ENCODE measurements at places on chromosomes 16 and 17.
A peak's percentile ranks its signal among the peaks of the same experiment; 100 is the strongest.

DNA sequence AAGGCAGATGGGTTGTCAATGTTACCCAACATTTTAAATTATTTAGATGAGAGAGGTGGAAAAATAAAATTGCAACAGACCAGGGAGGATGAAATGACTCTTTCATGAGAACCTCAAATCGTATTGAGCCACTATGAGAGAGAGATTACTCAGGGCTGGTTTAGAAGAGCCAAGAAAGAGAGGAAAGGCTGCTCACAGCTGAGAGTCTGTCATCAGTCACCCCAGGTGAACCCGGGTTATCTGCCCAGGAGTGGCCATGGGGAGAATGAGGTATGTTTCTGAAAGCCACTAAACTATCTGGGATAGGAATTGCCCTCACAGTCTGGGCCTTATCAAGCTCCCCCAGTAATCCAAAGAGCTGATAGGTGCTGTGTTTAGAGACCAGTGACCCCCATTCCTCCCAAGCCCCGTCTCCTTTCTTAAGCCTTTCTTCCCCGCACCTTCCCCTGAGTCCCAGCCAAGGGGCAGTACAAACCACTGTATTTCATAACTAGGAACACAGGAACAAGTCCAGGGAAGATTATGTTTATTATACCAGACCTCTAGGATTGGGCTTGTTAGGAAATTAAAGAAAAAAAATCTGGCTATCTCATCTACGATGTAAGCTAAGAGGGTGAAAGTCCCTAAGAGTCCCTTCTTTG is 158.9 kb upstream of the NOL11 start:
- peak; percentile 41 for DNase-seq

DNA sequence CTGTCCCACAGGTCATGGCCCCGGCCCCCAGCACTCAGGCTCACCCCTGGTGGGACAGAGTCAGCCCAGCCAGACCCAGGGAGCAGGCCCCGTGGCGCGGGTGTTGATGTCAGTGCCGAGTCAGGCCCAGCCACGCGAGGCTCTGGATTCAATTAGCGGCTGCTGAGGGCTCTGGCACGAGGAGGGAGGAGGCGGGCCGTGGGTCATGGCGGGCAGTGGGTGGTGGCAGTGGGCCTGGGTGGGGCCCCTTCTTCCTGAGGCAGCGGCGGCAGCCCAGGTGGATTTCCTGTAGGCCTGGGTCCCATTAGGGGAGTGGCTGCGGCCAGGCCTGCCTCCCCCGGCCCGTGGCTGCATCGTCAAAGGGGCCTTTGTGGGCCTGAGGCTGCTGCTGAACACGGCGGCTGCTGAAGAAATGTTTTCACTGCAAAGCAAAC is 12.9 kb downstream of the VASN start:
- peak; percentile 74 for DNase-seq

- no peak for DNase-seq
Observed at GRCh38 chr16:6644916-6645315, 687.7 kb upstream of the RBFOX1 start.

DNA sequence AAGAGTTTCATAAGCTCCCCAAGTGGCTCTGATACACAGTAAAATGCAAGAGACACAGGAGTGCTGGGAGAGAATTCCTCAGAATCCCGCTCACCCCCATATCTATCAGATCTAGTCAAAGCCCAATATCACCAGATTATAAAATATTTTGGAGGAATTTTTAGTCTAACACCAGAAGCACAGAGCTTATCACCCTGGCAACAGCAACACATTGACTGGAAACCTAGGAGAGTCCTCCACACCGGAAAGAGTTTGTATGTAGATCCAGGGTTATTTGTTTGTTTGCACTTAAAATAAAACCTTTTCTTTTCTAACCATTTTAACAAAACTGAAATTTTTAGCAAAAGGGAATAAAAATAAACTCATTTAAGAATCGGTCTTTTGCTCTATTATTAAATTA is 7.2 kb downstream of the SOX9 start:
- DNase-seq = no peak

GRCh38 chr17:76082326-76083251 is 3.6 kb downstream of the ZACN start:
- no peak for DNase-seq

DNA sequence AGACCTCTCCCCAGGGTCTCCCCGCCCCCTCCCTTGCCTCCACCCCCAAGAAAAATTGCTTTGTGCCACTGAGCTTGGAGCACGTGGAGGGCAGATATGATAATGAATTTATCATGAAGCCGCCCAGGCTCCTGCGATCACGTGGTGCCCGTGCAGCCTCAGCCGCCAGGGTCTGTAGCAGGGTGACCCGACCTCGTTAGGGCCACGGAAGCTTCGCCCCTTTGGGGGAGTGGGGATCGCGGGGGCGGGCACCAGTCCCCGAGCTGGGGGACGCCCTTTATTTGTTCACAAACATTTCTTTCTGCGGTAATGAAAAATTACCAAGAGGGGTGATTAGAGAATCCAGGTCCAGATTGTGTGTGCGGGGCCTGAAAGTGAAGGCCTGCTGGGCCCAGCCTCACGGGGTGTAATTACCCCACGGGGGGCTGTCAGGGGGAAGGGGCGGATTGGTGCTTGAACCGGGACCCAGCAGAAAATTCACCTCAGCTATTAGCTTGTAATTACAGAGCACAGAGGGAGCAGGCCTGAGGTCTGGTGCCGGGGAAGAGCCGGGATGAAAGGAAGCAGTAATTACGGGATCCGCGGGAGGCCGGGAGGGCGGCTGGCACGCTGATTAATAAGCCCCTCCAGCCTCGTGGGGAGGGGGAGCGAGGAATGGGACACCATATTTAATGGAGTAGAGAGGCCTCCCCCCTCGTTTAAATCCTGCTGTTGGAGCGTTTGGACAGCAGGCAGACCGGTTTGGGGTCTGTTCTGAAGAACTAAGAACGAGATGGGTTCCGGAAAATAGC is 13.3 kb downstream of the GSE1 start:
- no peak for DNase-seq

- no peak for DNase-seq
Observed at GRCh38 chr16:68115851-68116250, 30.7 kb downstream of the NFATC3 start.

- no peak for DNase-seq
Observed at GRCh38 chr17:80289616-80290015, 29.0 kb downstream of the RNF213 start.

DNA sequence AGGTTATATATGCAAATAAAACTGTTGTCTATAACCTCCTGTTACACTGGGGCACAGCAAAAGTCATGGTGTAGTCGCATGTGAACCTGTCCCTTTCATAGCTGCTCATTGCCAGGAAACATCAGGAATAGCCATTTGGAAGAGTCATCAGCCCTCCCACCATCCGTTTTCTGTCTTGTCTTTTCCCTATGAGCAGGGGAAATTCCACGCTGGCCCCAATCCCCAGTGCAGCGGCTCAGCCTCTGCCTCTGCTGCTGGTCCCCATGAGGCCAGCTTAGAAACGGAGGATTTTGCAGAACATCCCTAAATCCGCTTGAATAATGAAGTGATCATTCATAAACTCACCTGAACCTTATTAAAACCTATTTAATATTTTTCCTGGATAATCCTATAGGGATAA is 10.5 kb downstream of the MAPT start:
- no peak for DNase-seq

DNA sequence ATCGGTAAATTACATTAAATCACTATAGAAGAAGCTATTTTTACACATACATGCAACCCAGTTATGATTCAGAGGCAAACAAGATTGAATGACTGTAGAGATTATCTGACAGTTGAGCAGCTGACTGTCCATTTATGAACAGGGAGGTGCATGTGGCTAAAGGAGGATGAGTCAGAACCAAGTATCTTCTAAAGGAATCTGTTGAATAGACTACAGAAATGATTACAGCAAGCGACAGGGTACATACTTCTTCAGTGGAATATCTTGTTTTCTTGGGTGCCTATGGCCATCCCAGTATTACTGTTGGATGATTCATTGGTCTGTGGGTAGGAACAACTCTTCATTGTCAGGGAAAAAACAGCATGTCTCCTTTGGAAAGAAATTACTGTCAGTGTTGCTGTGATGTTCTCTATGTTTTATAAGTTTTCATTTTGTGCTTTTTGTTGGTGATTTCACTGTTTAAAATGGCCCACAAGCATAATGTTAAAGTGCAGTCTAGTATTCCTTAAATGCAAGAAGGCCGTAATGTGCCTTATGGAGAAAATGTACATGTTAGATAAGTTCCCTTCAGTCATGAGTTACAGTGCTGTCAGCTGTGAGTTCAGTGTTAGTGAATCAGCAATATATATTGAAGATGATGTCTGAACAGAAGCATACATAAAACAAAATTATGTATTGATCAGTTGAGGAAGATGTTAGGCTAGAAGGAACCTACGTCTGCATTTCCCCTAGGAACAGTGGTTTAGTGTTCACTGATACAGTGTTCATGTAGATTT is 27.0 kb downstream of the CBFB start:
- DNase-seq = peak; percentile 81

DNA sequence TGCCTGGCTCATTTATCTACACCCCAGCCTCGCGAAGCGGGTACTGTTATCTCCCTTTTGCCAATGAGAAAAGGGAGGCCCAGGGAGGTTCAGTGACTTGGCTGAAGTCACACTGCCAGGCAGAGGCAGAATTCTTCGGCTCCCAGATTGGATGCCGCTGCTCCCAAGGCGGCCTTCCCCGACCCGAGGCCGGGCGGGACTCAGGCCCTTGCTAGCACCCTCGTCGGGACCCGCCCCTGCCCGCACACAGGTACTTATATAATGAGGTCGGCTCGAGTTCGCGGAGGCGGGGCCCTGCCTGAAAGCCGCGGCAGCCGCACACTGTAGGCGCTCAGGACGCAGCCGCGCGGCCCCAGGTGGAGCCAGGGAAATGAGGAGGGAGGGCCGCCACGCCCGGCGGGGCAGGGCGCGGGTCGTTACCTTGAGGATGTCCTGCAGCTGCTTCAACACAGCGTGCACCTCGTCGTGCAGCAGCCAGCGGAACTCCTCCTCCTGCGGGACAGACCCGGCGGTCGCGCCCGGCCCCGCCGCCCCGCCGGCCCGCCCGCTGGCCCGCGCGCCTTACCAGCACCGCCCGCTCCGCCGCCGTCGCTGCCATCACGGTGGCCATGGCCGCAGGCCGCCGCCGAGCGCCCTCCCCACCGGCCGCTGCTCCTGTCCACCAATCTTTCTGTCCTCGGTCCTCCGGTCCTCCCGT is at the start of gene ROGDI:
Gene ROGDI (minus strand): TSS at position 672 of the 697 bp plus-strand sequence. CDS start 62 bp downstream, at position 610.
- DNase-seq = peak; percentile 51

GRCh38 chr16:85515830-85516397 is 97.2 kb upstream of the GSE1 start:
- DNase-seq = no peak

DNA sequence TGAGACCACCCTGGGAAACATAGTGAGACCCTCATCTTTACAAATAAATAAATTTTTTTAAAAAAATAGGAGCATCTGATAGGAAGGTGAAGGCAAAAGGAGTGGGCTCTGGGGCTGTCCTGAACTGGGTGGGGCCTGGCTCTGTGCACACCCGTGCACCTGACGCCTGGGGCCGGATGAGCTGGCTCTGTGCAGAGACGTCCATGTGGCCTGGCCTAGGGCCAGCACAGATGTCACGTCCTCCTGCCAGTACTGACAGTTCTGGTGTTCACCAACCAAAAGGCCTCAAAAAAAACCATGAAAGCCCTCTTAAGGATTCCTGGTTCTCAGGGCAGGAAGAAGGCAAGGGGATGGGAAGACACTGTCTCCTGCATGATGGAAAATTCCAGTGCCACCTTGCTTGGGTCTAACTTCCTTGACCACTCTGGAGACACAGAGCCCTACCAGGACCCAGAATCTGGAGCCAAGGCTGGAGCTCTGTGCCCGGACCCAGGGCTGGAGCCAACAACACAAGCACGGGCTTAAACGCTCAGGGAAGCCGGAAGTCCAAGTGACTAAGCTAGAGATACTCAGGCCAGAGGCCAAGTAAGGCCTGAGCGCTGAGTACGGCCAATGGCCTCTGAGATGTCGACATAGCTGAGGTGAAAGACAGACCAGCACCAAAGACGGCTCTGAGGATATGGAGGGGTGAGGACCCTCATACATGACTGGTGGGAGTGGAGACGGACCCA is 32.9 kb downstream of the COPRS start:
- peak; percentile 14 for DNase-seq

DNA sequence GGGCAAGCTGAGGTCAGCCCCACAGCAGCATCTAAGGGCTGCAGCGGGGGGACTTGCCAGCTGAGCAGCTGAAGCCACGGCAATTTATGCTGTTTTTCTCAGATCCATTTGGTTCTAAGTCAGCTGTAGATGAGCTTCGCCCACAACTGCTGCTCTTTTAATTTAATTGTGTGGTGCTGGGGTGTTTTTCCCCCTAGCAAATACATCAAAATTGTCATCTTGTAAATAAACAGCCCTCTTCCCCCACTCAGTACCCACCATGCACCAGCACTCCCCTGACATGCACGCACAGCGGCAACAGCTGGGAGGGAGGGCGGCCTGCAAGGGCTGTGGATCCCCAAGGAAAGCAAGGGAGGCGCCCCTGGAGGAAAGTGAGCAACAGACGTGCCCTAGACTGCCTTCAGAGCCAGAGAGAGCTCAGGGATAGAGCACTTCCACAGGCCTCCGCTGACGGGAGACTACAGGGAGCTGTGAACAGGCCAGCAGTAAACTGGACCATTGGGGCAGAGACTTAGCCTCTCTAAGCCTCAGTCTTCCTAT is 149.5 kb downstream of the TMEM132E start:
- DNase-seq = no peak

DNA sequence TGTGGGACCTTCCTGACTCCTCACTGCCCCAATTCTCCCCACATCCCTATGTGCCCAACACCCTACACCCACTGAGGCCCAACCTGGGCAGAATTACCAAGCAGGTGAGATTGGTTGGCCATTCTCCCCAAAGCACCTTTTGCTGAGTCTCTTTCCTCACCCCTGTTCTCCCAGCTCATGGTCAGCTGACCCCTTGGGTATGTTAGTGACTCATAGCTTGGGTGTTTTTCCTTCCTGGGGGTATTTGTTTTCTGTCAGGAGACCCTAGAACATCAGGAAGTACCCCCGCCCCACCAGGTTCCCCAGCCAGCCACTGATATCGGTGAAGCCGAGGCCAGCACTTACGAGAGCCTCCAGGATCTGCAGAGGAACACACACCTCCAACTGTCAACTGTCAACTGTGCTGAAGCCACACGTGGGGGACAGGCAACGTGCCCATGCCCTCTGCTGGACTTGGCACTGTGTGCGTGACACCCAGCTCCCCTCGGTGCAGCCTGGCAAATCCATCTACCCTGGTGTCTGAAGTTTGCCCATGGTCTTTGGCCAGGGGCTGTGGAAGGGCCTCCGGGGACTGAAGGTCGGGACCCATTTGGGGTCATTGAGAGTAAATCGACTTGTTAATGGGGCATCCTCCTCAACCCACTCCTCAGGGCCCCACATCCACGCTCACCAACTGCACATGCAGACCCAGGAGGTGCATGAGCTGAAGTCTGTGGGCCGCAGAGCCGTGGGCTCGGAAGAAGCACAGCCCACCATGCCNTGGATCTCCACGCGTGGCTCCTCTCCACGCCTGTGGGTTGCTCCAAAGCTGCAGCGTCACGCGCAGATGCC is 53.1 kb downstream of the METRNL start:
- no peak for DNase-seq

Data from fibroblast of the aortic adventitia (primary cell).